ENCODE measurements at places on chromosomes 3 and 15. TPM values are rescaled to one million over a fixed set of nuclear protein-coding genes. Genes with fewer than 3 reads are reported as not detected.

CGNL1 gene
- total RNA-seq = 2.4 TPM

PPP2R3A gene
- total RNA-seq = 7.8 TPM

CD47 gene
- total RNA-seq = 59.3 TPM

CPNE9 gene
- not detected for total RNA-seq

TRH gene
- not detected for total RNA-seq

P2RY13 gene
- total RNA-seq = 4.7 TPM

BNC1 gene
- total RNA-seq = 0.42 TPM

CASR gene
- total RNA-seq = not detected

CKMT1A gene
- 2.6 TPM for total RNA-seq

UBAP1L gene
- 3.9 TPM for total RNA-seq

SAMMSON gene
- total RNA-seq = not detected

FAM107A gene
- 39.2 TPM for total RNA-seq

CSTA gene
- 28.7 TPM for total RNA-seq

CTXN2 gene
- total RNA-seq = not detected

KY gene
- not detected for total RNA-seq

CLASP2 gene
- total RNA-seq = 41.1 TPM

SLC15A2 gene
- 1.2 TPM for total RNA-seq

P3H2 gene
- 3.3 TPM for total RNA-seq

ZMYND10 gene
- total RNA-seq = 0.71 TPM

ECE2 gene
- not detected for total RNA-seq

RTP4 gene
- 1.6 TPM for total RNA-seq

RYR3 gene
- 0.48 TPM for total RNA-seq

NDN gene
- 49.5 TPM for total RNA-seq

TRMT10C gene
- 21.2 TPM for total RNA-seq

PLAAT1 gene
- total RNA-seq = 1.2 TPM

CEMIP gene
- 5.9 TPM for total RNA-seq

EPHA6 gene
- 0.26 TPM for total RNA-seq

CIDEC gene
- total RNA-seq = 880 TPM

PLS1 gene
- total RNA-seq = 1.2 TPM
